ENCODE measurements at places on chromosomes 3 and 15. TPM values are rescaled to one million over a fixed set of nuclear protein-coding genes. Genes with fewer than 3 reads are reported as not detected.
A peak's percentile ranks its signal among the peaks of the same experiment; 100 is the strongest.

CCR5 gene
- 1.2 TPM for total RNA-seq

UNC13C gene
- 1.7 TPM for total RNA-seq

DNA sequence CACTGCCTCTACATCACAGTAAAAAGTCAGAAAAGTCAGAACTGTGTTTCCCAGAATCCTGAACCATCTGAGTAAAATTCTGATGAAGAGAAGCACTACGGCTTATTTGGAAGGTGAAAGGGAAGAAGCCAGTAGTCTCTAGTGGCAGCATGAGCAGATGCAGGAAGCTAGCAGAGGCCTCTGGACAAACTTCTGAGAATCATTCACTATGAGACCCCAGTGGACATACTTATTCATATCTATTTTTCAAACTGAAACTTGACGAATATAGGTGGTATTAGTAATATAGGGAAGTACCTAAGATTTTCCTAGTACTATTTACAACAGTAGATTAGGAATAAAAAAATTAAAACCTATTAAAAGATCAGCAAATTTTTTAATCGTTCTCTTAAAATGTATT is 272.8 kb upstream of the TTC14 start:
- no peaks in the 10 kb centered on the region for H3K4me1 ChIP-seq
- H3K27ac ChIP-seq: no peak overlapping the region
- no peaks in the 10 kb centered on the region for H3K36me3 ChIP-seq
- no peak overlapping the region for H3K4me3 ChIP-seq
- DNase-seq: no peak
- H3K27me3 ChIP-seq: no peaks in the 10 kb centered on the region

DNA sequence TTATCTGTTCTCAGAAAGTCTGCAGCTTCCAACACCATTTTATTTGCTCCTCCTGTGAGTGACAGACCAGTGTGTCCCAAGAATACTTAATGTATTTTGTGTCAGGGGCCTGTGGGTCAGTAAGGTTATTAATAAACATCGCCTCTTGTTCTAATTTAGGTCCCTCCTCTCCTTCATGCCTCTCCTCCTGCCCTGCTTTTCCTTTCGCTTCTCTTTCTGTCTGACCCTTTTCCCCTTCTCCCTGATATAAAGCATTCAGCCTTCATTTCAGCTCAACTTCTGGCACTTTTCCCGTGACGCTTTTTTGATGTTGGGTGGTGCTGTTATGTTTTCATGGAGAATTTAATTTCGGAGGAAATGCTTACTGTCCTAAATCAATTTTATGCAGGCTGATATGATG is 29.7 kb upstream of the NR2F2 start:
- H3K4me3 ChIP-seq: no peak overlapping the region
- no peak overlapping the region for H3K27ac ChIP-seq
- H3K36me3 ChIP-seq: no peaks in the 10 kb centered on the region
- DNase-seq: no peak
- no peaks in the 10 kb centered on the region for H3K27me3 ChIP-seq
- no peaks in the 10 kb centered on the region for H3K4me1 ChIP-seq

DNA sequence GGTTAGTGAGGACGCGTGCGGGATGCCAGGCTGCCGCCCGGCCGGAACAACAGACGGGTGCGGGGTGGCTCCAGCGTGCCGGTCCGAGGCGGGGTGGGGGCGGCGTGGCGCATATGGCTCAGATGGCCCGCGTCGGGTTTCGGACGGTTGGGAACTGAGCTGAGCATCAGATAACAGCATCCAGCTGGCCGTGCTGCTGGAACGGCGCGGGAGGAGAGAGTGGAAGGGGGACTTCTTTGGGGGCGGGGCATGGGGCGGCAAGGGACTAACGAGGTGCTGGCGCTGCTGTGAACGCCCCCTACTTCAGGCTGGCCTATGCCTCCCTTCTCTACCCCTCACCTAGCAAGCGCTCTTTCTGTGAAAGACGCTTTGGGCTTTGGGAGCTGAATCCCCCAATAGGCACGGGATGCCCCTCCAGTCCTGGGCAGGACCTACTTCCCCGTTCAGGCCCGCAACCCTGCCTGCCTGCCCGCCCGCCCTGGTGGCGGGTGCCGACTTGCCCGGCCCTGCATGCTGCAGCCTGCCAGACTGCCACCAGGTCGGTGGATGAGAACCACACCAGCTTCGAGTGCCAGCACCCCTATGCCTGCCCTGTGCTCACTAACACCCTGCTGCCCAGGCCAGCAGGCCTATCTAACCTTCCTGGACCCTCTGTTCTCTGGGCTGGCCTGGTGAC is 542 bp downstream of the INKA1 start:
- peaks cover 4% of the 10 kb centered on the region for H3K27me3 ChIP-seq
- no peaks in the 10 kb centered on the region for H3K36me3 ChIP-seq
- H3K27ac ChIP-seq: peak overlapping the region; percentile 58
- H3K4me3 ChIP-seq: peak overlapping the region; percentile 79

DNA sequence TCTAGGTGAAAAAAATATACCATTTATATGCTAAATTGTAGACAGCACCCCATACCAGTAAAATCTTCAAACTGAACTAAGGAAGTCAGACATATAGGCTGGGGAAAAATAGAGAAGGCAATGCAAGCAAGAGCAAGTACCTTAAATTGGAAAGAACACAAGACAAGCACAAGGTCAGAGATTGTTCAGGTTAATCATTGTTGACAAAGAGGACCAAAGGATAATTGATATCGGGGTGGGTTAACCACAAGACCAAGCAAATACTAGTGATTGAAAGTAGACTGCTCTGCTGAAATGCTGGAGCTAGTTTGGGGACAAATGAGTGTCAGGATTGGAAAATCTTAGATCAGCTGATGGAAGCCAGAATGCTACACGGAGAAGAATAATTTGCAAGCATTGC is 499.8 kb downstream of the ROBO2 start:
- no peak overlapping the region for H3K4me3 ChIP-seq
- H3K27me3 ChIP-seq: no peaks in the 10 kb centered on the region
- H3K36me3 ChIP-seq: no peaks in the 10 kb centered on the region
- DNase-seq: no peak

DNA sequence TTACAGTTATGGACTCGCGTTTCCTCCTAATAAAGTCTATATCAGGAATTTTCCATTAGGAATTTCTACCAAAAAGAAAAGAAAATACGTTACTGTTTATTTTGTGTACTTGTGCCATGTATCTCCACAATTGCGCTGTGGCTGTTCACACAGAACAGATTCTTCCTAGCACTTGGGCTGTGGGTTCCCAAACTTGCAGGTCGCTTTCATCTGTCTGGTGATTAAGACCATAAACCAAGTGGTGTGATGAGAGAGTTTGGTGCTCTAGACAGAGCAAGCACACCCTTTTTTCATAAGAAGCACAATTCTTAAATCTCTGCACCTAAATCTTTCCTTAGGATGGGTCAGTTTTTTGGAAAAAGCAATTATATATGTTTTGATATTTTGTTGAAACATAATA is 203.3 kb downstream of the TP63 start:
- H3K4me3 ChIP-seq: no peak overlapping the region
- DNase-seq: no peak
- H3K27ac ChIP-seq: no peak overlapping the region

DNA sequence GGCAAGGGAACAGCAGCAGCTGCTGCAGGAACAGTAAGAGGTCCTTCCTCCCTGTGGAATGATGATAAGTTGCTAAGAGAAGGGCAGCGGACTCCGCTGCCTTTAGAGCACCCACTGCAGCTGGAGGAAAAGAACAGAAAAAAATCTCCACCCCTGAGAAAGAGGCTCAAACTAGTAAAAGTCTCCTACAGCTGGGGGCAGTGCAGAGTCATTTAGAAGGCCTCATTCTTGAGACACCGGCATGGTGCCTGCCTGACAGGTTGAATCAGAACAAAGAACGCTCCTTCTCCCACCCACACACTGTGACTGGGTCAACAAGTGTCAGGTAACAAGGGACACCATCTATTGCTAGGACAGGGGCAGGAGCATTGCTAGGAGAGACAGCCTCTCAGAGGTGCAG is 188.4 kb downstream of the ABHD5 start:
- no peak for DNase-seq
- H3K36me3 ChIP-seq: no peaks in the 10 kb centered on the region
- no peaks in the 10 kb centered on the region for H3K4me1 ChIP-seq

- no peak overlapping the region for H3K27ac ChIP-seq
- no peaks in the 10 kb centered on the region for H3K36me3 ChIP-seq
- no peaks in the 10 kb centered on the region for H3K4me1 ChIP-seq
- no peaks in the 10 kb centered on the region for H3K27me3 ChIP-seq
- no peak for DNase-seq
These were observed 10.4 kb downstream of the TGM5 start for GRCh38 chr15:43256341-43256740.

DNA sequence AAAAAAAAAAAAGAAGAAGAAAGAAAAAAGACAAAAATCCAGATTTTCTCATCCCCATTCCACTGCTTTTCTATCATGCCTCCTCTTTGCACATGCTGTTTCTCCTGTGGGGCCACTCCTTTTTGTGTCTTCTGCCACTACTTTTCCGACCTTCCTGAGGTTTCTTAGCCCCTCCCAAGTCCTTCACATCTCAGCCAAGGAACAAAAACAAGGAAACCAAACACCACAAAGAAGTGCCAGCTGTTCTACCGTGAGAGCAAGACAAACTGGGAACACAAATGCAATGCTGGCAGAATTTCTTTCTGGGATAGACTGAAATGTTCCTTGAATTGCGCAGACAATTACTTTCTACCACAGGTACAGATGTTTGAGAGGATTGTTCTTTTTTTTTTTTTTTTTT is 83.2 kb downstream of the MB21D2 start:
- no peaks in the 10 kb centered on the region for H3K36me3 ChIP-seq
- no peak overlapping the region for H3K27ac ChIP-seq
- H3K4me3 ChIP-seq: no peak overlapping the region
- H3K27me3 ChIP-seq: no peaks in the 10 kb centered on the region
- no peak for DNase-seq
